H1 (cell line): ENCODE measurements at places on chromosomes 2 and 18. TPM values are rescaled to one million over a fixed set of nuclear protein-coding genes. Genes with fewer than 3 reads are reported as not detected.

TWIST2 gene
- polyA plus RNA-seq = 4.3 and 5.4 TPM in 2 replicates

ABCG8 gene
- 0.02 TPM in 1 of 2 replicates, not detected in the other for polyA plus RNA-seq

C2orf66 gene
- polyA plus RNA-seq = not detected in 2 replicates

LIMS2 gene
- polyA plus RNA-seq = 3.3 and 5.1 TPM in 2 replicates

PROKR1 gene
- 1.3 and 1.8 TPM in 2 replicates for polyA plus RNA-seq

HOXD13 gene
- polyA plus RNA-seq = not detected in 2 replicates
